Sigmoid colon (tissue), 7 donors: ENCODE measurements at places on chromosomes 3 and 15. TPM values are rescaled to one million over a fixed set of nuclear protein-coding genes. Genes with fewer than 3 reads are reported as not detected.

- DNase-seq: no peak
These were observed 941 bp downstream of the SLC12A8 start for GRCh38 chr3:125211523-125212090.

DNA sequence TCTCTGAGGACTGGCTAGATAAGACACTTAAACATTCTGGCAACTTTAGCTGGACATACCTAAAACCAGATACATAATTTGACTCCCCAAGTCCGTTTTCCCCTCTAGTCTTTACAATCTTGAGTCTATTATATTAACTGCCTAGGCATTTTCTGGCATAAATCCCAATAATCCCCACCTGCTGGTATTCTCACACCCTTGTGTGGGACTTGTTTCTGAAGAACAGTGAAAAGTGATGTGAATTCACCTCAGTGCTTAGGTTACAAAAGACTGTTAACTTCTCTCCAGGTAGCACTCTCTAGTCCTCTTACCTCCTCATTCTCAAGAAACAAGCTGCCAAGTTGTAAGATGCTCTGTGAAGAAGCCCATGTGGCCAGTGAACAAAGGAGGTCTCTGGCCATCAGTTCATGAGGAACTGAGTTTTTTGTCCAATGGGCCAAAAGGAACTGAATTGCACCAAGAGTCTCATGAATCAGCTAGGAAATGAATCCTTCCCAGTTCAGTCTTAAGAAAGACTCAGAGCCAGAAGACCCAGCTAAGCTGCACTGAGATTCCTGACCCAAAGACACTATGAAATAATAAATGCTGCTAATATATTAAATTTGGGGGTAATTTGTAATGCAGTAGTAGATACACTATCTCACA is 4.1 kb downstream of the OSBPL11 start:
- no peak for DNase-seq

DNA sequence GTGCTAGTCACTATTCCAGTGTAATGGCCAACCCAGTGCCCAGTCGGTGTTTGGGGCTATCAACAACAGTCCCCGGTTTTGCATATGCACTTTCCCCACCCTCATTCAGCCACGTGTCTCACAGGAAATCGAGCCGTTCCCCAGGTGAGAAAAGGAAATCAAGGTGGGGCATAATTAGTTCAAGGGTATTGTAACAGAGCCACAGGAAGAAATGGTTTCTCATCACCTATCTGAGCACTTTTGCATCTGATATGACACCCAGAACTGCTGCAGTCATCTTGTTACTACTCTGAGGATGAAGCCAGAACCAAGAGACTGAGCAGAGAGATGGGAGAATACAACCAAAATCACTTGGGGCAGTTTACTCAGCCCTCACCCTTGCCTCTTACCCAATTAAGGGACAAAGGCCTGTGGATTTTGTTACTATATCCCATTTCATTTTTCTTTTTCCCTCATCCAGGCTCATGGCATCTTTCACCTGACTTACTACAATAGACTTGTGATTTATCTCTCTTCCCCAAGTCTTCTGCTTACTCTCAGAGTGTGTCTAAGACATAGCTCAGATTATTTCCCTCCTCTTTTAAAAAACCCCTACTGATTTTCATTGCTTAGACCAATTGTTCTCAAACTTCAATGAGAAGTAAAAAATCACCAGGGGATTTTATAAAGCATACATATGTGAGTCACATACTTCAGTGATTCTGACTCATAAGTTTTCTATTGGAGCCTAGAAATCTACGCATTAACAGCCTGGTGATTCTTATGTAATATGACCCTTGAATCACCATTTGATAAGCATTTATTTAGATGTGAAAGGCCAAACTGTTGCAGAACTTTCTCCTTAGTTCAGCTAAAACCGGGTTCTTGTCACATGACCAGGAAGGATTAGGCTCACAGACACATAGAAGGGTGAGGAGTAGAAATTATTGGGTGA is 40.5 kb downstream of the TRAT1 start:
- no peak for DNase-seq

Gene ISLR
- 7.8 TPM for polyA plus RNA-seq
